ENCODE measurements at places on chromosomes 3 and 15.

- peak; percentile 55 for DNase-seq
Measured at GRCh38 chr15:96325541-96326327, 4.8 kb upstream of the NR2F2 start.

DNA sequence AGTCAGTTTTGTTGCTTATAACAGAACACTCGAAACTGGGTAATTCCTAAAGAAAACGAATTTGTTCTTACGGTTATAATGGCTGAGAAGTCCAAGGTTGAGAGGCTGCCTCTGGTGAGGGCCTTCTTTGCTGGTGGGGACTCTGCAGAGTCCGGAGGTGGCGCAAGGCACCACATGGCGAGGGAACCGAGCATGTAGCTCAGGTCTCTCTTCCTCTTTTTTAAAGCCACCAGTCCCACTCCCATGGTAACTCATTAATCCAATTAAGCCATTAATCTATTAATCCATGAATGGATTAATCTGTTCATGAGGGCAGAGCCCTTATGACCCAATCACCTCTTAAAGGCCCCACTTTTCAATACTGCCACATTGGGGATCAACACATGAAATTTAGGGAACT is 50.0 kb downstream of the ROPN1B start:
- no peak for DNase-seq

- DNase-seq, result peak; percentile 28
Measured at GRCh38 chr3:44981220-44981619, 5.2 kb downstream of the EXOSC7 start.

DNA sequence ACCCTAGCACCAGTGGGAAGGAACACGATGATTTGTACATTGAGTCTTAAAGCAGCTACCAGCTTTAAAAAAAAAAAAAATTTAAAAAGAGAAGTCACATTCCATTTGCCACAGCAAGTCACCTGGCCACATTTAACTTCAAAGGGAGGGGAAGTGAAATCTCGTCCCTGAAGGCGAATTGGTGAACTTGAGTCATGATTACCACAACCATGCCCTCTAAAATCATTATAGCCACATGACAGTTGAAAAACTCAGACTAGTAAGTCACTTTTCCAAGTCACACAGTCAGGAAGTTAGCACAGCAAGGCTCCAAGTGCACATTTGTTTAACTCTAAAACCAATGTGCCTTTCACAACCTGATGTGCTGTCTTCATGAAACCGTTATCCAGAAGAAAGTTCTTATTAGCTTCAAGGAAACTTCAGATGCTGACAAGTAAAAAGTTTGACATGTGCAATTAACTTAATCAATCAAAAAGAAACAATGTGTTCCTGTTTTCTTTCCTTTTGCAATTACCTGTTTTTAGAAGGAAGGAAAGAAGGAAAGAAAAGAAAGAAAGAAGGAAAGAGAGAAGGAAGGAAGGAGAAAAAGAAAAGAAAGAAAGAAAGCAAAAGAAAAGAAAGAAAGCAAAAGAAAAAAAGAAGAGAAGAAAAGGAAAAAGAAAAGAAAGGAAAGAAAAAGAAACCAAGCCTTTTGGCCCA is 8.3 kb upstream of the THSD4 start:
- no peak for DNase-seq

- DNase-seq, result no peak
Measured at GRCh38 chr15:101625184-101625583, 27.0 kb downstream of the TM2D3 start.

Data from cardiac fibroblast (primary cell).